Caki2 (cell line): ENCODE measurements at places on chromosomes 11 and 22. TPM values are rescaled to one million over a fixed set of nuclear protein-coding genes. Genes with fewer than 3 reads are reported as not detected.
A peak's percentile ranks its signal among the peaks of the same experiment; 100 is the strongest.

- DNase-seq: no peak
Measured at GRCh38 chr22:21446128-21446826, 20.9 kb upstream of the TMEM191C start.

GRCh38 chr11:31814176-31814868, 3.2 kb upstream of the PAX6 start:
- no peak for DNase-seq

DNA sequence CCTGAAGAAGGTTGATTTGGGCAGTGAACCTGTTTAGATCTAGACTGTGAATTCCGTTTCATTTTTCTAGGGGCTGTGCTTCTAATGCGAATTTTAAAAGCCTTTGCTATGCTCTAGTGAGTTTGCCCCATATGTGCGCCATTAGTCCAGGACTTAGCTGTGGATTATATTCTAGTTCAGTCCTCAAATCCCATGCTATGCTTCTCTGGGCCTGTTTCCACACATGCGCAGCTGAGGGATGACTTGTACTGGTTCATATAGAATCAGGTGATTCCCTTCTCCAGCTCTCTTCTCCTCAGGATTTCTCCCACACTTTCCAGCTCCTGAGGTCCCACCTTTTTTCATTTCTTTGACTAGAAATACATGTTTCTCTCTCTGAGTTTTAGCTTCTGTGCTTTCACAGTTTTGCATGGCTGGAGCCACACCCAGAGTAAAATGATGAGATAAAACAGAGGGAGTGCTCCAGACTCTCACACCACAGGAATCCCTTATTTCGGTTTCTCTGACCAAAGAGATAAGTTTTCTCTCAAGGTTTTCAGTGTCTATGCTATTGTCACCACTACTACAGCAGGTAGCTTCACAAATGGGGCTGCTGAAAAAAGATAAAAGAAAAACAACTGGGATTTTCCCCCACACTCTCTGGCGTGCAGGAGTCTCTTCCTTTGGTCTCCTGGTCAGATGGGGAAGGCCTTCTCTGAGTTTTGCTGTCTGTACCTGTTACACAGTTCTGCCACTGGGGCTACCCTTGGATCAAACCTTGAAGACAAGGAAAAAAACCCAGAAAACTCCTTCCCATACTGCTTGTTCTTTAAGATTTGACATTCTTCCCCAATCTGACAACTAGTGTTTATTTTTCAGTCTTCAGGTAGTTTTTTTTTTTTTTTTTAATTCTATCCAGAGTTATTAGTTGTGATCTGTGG, 96.2 kb upstream of the TEAD1 start:
- DNase-seq: peak; percentile 44

The SCGB1C1 gene
- not detected in 2 replicates for total RNA-seq

The CRYBA4 gene
- total RNA-seq: not detected in 2 replicates

GRCh38 chr11:36399236-36399635, 103.1 kb downstream of the PRR5L start:
- no peak for DNase-seq

The RBFOX2 gene
- 40.4 and 61.5 TPM in 2 replicates for total RNA-seq

GRCh38 chr22:41917375-41917902, 2.6 kb upstream of the SHISA8 start:
- DNase-seq: no peak

The ZNF280B gene
- total RNA-seq: 1.6 and 2.7 TPM in 2 replicates

- no peak for DNase-seq
Measured at GRCh38 chr11:125343718-125344131, 152.3 kb downstream of the FEZ1 start.

GRCh38 chr22:33896575-33897447, 23.5 kb downstream of the LARGE1 start:
- DNase-seq: no peak

GRCh38 chr11:18253233-18253632, 4.8 kb upstream of the SAA2 start:
- DNase-seq: no peak

DNA sequence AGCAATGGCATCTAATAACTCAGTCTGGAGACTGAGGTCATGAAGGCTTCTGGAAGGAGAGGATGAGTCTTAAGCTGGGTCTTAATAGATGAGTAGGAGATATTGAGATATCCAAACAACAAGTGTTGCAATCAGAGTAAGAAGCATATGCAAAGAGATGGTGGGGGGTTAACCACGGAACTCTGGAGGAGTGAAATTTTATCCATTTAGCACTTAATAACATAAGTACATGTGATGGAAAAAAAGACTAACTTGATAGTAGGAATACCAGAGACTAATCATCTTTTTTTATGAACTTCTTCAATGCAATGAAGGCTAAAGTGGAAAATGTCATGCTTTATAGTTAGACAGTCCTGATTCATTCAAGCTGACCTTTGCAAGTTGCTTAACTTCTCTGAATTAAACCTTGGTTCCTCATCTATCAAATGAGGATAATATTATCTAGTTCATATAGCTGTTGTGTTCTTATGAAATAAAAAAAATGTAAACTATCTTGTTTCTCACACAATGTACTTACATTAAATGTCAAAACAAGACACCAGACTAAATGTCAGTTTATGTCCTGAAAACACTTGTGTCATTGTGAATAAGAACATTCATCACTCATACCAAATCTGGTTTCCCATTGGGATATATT, 403.1 kb upstream of the CCDC90B start:
- DNase-seq: no peak

The ART1 gene
- not detected in 2 replicates for total RNA-seq

The KLHDC7B gene
- total RNA-seq: not detected in 2 replicates

GRCh38 chr11:113160808-113161124, 153.6 kb upstream of the TTC12 start:
- DNase-seq: no peak

GRCh38 chr11:68751331-68751856, at the start of gene TESMIN:
Gene TESMIN (minus strand): TSS chr11:68751520. CDS start chr11:68750660, 860 bp downstream.
- DNase-seq: peak; percentile 47

The CASP1 gene
- not detected in 2 replicates for total RNA-seq

DNA sequence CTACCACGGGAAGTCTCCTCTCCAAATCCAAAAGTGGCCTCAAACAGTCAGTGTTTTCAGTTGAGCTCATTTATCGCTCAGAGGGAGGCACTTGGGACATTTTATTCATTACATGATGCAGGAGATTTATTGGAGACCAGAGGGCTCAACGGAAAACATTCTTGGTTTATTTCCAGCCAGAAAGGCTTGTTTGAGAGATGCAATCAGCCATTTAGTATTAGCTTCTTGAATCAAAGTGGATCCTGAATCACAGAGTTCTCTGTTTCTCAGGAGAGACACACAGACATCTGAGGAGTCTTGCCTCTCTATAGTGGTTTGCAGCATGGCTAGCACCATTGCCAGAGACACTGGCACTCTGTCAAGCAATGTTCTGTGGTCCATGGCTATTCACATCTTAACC, 31.5 kb downstream of the CD44 start:
- no peak for DNase-seq

GRCh38 chr11:41533761-41534160, 74.3 kb upstream of the LRRC4C start:
- DNase-seq: no peak

GRCh38 chr11:33618351-33618710, 82.3 kb downstream of the C11orf91 start:
- DNase-seq: no peak

- no peak for DNase-seq
Measured at GRCh38 chr22:25496396-25497064, 67.9 kb upstream of the GRK3 start.

The HTR3A gene
- total RNA-seq: not detected in 2 replicates

GRCh38 chr11:69319255-69320106, 25.5 kb downstream of the MYEOV start:
- no peak for DNase-seq

- DNase-seq: no peak
Measured at GRCh38 chr11:69055212-69055586, 6.5 kb downstream of the TPCN2 start.

DNA sequence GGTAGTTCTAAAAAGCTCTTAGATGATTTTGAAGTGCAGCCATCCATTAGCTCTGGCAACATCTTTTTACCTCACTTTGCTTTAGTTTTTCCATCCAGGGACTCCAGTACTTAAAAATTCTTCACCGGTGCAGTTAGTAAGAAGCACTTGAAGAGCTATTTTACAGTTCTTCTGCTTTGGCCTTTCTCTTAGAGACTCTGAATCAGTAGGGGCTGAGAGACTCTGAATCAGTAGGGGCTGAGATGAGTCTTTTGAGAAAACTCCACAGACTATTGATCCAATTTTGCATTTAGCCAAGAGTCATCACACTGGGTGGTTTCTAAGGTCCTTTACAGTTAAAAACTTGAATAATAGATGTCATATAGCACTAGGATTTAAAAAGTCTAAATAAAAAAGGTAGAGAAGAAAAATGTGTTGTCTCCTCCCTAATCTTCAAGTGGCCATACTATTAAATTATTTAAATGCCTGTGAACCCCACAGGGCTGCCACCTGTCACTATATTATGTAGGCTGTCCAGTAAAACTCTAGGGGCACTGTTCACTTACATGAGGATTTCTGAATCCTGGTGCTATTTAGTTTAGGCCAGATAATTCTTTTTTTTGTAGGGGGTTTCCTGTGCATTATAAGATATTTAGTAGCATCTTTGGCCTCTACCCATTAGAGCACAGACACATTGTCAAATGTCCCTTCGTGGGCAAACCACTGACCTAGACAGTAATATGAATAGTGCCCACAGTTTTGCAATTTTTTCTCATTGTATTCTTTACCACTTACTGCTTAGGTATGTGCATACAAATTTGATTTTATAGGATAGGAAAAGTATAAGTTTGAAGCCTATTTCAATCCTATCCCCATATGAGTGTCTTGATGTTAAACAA, 26.3 kb upstream of the HIKESHI start:
- DNase-seq: no peak

DNA sequence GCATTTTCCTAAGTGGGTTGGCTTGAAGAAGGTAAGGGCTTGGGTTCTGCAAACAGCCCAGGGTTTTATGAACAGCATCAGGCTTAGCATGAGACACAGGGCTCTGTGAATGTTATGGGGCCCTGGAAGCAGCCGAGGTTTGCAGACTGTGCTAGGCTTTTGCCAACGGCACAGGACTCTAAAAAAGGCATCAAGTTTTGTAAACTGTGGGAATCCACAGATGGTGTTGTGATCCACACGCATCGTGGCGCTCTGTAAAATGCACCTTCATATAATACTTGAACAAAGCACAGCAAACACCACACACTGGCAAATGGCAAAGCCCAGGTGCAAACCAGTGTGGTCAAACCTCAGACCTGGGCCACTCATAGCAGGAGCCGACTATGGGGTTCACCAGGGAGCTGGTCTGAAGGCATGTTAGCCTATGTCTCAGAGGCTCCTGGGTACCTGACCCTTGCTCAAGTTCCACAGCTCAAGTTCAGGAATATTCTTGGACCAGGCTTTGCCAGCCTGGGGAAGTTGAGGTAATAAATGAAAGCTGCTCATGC, 2.4 kb upstream of the SLCO2B1 start:
- no peak for DNase-seq

The OR51B4 gene
- total RNA-seq: not detected in 2 replicates

DNA sequence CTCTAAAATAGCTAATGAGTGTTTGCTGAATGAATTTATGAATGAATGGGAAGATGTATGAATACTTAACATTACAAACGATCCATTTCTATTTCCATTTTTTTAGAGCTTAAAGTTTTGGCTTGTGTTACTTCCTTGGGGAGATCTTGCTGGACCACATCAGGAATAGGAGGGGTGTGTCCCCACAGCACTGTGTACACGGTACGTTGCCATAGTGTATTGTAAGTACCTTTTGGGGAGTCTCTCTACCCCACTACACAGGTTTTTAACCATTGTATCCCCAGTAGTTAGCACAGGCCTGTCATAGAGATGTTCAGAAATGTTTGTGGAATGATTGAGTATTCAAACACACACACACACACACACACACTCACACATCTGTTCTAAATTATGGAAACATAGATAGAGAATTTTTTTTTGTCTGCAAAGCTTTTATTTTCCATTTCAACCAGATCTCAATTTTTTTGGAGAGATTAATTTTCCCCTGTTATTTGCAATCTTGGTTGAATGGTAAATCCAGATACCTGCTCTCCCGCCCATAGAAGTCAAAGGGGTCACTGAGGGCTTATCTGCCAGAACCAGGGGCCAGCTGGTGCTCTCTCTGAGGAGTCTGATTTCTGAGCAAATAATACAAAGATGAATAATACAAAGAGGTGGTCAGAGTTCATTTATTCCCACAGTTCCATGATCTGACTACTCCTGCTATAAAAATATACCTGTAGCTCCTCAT, 471.0 kb downstream of the INSC start:
- no peak for DNase-seq

DNA sequence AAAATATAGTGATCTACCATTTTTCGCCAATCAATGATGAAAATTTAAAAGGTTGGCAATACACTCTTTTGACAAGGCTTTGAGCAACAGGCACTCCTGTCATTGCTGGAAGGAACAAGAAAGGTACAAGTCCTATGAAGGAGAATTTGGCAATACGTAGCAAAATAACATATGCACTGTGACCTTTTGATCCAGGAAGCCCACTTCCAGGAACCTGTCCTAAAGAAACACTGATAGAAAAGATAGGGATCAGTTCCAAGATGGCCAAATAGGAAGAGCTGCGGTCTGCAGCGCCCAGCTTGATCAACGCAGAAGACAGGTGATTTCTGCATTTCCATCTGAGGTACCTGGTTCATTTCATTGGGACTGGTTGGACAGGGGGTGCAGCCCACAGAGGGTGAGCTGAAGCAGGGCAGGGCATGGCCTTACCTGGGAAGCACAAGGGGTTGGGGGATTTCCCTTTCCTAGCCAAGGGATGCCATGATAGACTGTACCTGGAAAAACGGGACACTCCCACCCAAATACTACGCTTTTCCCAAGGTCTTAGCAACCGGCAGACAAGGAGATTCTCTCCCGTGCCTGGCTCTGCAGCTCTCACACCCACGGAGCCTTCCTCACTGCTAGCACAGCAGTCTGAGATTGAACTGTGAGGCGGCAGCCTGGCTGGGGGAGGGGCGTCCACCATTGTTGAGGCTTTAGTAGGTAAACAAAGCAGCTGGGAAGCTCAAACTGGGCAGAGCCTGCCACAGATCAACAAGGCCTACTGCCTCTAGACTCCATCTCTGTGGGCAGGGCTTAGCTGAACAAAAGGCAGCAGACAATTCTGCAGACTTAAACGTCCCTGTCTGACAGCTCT, 69.7 kb upstream of the GALNT18 start:
- no peak for DNase-seq

- peak; percentile 16 for DNase-seq
Measured at GRCh38 chr22:40326905-40327735, 19.2 kb upstream of the ADSL start.

GRCh38 chr22:26945565-26945964, 288.2 kb downstream of the MIAT start:
- no peak for DNase-seq

The CD3E gene
- not detected in 2 replicates for total RNA-seq

GRCh38 chr11:44944181-44944852, 6.4 kb downstream of the TP53I11 start:
- no peak for DNase-seq

The DBX1 gene
- not detected in 2 replicates for total RNA-seq

DNA sequence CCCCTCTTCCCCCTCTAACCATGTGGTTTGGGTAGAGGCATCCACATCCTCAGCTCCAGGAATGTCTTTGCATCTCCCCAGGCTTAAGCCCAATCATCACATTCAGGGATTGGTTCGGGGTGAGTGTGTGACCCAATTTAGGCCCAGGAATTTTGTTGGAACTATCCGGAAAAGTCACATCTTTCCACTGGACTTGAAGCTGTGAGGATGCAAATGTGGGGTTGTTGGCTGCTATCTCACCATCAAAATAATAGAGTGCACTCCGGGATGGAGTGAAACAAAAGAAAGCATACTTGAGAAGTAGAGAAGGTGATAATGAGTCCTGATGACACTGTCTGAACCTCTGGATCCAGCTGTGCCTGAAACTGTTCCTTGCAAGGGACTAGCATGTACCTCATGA, 33.8 kb upstream of the OLFML1 start:
- no peak for DNase-seq

The MS4A12 gene
- total RNA-seq: not detected in 2 replicates

The TRPM5 gene
- not detected in 2 replicates for total RNA-seq

The LARGE2 gene
- not detected in 2 replicates for total RNA-seq
